ENCODE measurements at places on chromosomes 5 and 9. TPM values are rescaled to one million over a fixed set of nuclear protein-coding genes. Genes with fewer than 3 reads are reported as not detected.

DNA sequence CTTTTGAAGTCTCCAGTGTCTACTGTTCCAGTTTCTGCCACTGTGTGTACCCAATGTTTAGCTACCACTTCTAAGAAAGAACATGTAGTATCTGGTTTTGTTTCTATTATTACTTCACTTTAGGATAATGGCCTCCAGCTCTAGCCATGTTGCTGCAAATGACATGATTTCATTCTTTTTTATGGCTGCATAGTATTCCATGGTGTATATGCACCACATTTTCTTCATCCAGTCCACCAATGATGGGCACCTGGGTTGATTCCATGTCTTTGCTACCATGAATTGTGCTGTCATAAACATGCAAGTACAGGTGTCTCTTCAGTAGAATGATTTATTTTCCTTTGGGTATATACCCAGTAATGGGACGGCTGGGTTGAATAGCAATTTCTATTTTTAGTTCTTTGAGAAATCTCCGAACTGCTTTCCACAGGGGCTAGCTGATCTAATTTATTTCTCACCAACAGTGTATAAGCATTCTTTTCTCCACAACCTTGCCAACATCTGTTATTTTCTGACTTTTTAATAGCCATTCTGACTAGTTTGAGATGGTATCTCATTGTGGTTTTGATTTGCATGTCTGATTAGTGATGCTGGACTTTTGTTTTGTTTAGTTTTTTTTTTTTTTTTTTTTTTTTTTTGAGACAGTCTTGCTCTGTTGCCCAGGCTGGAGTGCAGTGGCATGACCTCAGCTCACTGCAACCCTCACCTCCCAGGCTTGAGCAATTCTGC lies 68.9 kb downstream of the WDR41 start:
- DNase-seq = no peak

GRCh38 chr5:65015767-65016166 lies 247.0 kb downstream of the CWC27 start:
- no peak for DNase-seq

DNA sequence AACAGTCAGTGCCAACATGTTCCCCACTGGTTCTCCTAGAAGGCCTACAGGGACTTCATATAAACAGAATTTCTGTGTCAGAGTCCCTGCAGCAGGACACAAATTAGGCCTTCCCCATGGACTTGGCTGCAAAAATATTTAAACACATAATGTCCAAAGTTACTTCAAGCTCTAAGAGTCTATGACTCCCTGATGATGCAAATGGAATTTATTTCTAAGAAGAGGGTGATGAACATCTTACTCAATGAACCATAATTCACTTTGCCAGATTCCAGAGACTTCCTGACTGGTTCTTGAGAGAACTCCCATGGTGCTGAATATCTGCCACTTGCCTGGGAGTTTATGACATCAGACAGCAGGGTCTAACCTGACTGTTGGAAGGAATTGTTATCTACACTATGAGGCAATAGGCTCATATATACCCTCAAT lies 32.7 kb upstream of the ADRA1B start:
- DNase-seq = no peak

DNA sequence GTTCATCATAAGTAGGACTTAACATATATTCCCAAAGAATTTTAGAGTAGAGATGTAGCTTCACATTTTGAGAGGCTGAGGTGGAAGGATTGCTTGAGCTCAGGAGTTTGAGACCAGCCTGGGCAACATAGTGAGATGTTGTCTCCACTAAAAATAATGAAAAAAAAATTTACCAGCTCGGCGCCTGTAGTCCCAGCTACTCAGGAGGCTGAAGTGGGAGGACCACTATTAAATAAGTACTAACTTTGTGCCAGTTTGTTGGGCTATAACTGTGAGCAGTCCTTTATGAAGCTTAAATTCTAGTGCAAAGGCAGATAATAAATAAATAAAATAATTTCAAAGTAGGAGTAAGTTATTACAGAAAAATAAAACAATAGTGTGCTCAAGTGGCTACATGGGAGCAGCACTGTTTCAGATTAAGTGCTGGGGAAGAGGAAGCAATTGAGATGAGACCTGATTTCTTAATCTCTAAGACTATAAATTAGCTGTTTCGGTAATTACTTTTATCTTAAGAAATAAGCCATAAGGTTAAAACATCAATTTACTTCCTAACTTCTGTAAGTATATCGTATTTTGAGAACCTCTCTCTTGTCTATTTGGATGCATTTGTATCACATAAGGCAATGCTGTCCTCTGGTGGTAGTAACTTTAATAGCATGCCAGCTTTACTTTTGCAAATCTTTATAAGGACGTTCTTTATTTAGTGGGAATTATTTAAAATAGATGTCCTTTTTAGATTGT lies 98.9 kb downstream of the CSNK1G3 start:
- no peak for DNase-seq

DNA sequence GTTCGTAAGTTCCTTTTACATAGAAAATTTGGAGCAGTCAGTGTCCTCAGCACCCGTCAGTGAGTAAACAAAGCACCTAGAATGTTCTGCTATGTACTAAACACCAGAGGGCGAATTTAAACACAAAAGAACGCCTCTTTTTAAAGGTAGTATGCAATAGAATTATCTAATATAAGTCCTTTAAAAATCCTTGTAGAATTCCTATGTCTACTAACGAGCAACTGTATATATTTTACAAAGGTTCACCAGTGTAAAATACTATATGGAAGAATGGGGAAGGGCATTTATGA lies 499 bp upstream of the TMEM232 start:
- DNase-seq = no peak

DNA sequence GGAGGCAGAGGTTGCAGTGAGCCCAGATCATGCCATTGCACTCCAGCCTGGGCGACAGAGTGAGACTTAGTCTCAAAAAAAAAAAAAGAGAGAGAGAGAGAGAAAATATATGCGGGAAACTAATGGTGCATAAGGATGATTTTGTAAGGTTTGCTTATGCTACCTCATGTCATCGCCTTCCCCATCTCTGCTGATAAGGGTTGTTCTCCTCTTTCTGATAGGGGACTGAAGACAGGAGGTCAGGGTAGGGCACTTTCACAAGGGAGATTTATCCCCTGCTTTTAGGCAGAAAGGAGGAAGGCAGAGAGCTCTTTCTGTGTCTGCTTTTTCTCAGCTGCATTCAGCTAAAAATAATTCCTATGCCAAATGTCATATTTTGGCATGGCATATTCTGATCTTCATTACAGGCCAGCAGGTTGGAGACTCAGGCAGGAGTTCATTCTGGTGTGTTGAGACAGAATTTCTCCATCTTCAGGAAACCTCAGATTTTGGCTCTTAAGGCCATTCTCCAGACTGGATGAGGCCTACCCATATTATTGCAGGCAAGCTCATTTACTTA lies 220.2 kb downstream of the AUH start:
- no peak for DNase-seq

DNA sequence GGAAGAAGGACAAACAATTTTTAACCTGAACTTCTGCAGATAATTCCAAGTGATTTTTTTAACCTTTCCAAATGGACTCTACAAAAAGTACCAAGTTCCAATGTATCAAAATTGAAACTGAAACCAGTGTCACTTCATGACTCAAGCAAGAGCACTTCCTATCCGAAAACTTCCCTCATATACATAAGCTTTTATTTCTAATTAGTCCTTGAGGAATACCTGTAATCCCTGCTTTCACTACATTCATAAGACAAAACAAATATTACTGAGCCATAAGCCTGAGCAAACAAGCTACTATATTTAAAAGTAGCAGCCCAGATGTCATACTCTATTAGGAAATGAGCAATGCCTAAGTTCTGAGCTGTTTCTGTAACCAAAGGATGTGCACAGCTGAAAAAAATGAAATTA lies 224.4 kb downstream of the EBF1 start:
- no peak for DNase-seq

GRCh38 chr9:23775549-23775948 lies 50.5 kb downstream of the ELAVL2 start:
- no peak for DNase-seq

- no peak for DNase-seq
Observed at GRCh38 chr9:82082563-82082962, 94.0 kb downstream of the SPATA31D1 start.

GRCh38 chr9:28883234-28883633 lies 1310.0 kb upstream of the C9orf72 start:
- no peak for DNase-seq

GRCh38 chr9:90469435-90469834 lies 173.2 kb downstream of the DIRAS2 start:
- DNase-seq = no peak

SLC6A3 gene
- total RNA-seq = not detected

TBC1D2 gene
- 5.1 TPM for total RNA-seq

QRFP gene
- total RNA-seq = not detected

Data from right lobe of liver (tissue), 6 donors.